ENCODE measurements at places on chromosomes 5 and 9. TPM values are rescaled to one million over a fixed set of nuclear protein-coding genes. Genes with fewer than 3 reads are reported as not detected.

The HNRNPH1 gene
- total RNA-seq = 722 TPM

The NR4A3 gene
- total RNA-seq = under 0.01 TPM

The PCDHA9 gene
- total RNA-seq = 0.43 TPM

The NFIB gene
- 28.8 TPM for total RNA-seq

The CPLANE1 gene
- 18.3 TPM for total RNA-seq

The TTC39B gene
- total RNA-seq = 16.1 TPM

The CENPK gene
- 4.8 TPM for total RNA-seq

The RFK gene
- total RNA-seq = 39.3 TPM

The PCDHGB6 gene
- 4.0 TPM for total RNA-seq

The C9 gene
- total RNA-seq = not detected

The SPINK5 gene
- total RNA-seq = 51.3 TPM

The MLANA gene
- not detected for total RNA-seq

The FAM200C gene
- 3.8 TPM for total RNA-seq

The MAST4 gene
- 73.2 TPM for total RNA-seq

The DDX4 gene
- total RNA-seq = under 0.01 TPM

The TEK gene
- total RNA-seq = under 0.01 TPM

The DOCK8 gene
- 0.34 TPM for total RNA-seq

The GNPDA1 gene
- total RNA-seq = 68.4 TPM

The PTPA gene
- 68.9 TPM for total RNA-seq

The SLC6A3 gene
- total RNA-seq = not detected

The ACO1 gene
- total RNA-seq = 41.6 TPM

The CKMT2 gene
- total RNA-seq = 0.36 TPM

The PCDHB3 gene
- total RNA-seq = 0.57 TPM

The OMD gene
- total RNA-seq = not detected

The ZFP2 gene
- total RNA-seq = 1.0 TPM

The PCA3 gene
- not detected for total RNA-seq

The FAM78A gene
- 0.34 TPM for total RNA-seq

The DNAI1 gene
- total RNA-seq = not detected

The ZDHHC11 gene
- total RNA-seq = 5.0 TPM

The SLC25A2 gene
- total RNA-seq = not detected

The TTC16 gene
- not detected for total RNA-seq

The LRRTM2 gene
- total RNA-seq = not detected

The GNA14 gene
- total RNA-seq = not detected

The TTLL11 gene
- total RNA-seq = 5.2 TPM

The IL5 gene
- not detected for total RNA-seq

The SAPCD2 gene
- total RNA-seq = 2.1 TPM

The OTULINL gene
- total RNA-seq = 0.36 TPM

The LOX gene
- 0.34 TPM for total RNA-seq

The QRFP gene
- not detected for total RNA-seq

Data from nasal cavity respiratory epithelium epithelial cell of viscerocranial mucosa (primary cell).